BE2C (cell line): ENCODE measurements at places on chromosomes 5 and 9.
A peak's percentile ranks its signal among the peaks of the same experiment; 100 is the strongest.

DNA sequence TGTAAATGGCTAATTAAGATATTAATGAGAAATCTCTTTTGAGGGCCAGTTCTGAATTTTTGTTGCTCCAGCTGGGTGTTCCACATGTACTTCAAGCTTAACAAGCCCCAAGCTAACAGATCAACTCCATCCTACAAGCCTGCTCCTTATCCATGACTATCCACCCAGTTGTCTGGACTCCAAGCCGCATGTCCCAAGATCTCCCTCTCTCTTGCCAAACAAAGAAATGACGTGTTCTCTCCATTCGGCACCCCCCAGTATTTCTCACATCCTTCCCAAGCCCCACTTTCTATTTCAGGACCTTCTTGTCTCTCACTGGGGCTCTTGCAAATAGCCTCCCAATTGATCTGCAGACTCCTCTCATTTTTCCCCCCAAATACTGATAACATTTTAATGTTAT lies 15.8 kb upstream of the PTPN3 start:
- no peak for DNase-seq

- DNase-seq, result no peak
Measured at GRCh38 chr5:2758632-2759031, 7.2 kb upstream of the IRX2 start.

- DNase-seq, result no peak
Measured at GRCh38 chr5:179777456-179777855, 16.3 kb upstream of the LTC4S start.

GRCh38 chr9:91991721-91992341 lies 41.8 kb upstream of the ROR2 start:
- no peak for DNase-seq

DNA sequence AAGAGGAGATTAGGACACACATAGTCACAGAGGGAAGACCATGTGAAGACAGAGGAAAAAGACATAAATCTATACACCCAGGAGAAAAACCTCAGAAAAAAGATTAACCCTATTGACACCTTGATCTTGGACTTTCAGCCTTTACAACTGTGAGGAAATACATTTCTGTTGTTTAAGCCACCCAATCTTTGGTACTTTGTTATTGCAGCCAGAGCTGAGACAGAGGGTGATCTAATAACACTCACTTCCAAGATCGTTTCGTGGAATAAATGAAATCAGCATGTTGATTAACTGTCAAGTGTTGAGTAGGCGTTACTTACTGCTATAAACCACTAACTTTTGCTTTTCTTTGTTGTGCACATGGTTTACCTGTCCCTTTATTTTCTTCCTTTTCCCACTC lies 361.2 kb upstream of the RIOK2 start:
- no peak for DNase-seq

GRCh38 chr5:36596756-36597155 lies 9.7 kb upstream of the SLC1A3 start:
- no peak for DNase-seq

- DNase-seq, result no peak
Measured at GRCh38 chr5:40278881-40279280, 400.8 kb upstream of the PTGER4 start.

- DNase-seq, result no peak
Measured at GRCh38 chr5:1420211-1421195, 24.7 kb downstream of the SLC6A3 start.

DNA sequence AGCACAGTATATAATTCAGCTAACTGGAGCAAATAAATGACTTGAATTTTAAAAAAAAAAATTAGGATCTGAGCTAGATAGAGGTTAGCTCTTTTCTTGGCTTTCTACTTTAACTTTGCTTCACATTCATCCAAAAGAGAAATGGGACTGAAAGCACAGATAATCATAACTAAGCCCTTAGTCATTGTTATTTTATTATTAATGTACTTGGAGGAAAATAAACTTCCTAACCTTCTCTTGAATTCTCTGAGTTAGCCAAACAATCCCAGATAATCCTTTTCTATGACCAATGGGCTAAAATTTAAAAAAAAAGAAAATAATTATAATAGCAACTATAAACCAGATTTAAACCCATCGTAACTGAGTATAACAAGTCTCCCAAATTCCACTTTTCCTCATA lies 57.6 kb upstream of the RASA1 start:
- DNase-seq, result no peak

GRCh38 chr5:169300468-169301385 lies at the start of gene SLIT3:
Gene SLIT3, minus strand, starts transcription at chr5:169301139. Its CDS starts 430 bp downstream, at chr5:169300709.
- DNase-seq, result peak; percentile 84

DNA sequence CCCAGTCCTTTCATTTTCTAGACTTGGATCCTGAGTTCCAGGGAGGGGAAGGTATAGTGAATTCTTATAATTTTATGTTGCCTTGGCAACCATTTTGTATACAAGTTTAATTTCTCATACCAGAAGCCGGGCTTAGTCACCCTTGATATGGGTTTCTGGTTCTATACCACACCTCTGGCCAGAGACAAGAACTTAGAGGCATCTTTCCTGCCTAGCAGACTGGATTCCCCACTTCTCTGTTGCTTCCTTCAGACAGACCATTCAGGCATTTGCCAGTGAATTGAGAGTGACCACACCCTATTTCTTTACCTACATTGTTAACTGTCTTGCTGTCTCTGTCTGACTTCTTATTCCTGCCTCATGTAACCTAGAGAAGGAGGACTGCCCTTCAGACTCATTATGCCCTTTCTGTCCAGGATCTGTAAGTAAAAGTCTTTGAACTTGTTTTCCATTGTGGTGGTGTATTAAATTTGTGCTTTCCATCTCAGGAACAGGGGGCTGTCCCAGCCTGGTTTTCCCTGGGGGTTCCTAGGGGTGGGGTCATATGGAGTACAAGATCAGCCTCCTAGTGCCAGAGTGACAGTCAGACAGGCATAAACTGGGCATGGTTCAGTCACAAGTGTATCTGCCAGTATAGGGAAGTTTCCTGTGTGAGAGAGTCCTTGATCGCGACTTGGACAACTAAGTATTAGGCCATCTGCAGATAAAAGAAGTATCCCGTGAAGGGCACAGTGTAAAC lies 27.4 kb downstream of the TNFSF8 start:
- no peak for DNase-seq

GRCh38 chr5:67089200-67089725 lies 107.3 kb downstream of the CD180 start:
- peak; percentile 69 for DNase-seq

DNA sequence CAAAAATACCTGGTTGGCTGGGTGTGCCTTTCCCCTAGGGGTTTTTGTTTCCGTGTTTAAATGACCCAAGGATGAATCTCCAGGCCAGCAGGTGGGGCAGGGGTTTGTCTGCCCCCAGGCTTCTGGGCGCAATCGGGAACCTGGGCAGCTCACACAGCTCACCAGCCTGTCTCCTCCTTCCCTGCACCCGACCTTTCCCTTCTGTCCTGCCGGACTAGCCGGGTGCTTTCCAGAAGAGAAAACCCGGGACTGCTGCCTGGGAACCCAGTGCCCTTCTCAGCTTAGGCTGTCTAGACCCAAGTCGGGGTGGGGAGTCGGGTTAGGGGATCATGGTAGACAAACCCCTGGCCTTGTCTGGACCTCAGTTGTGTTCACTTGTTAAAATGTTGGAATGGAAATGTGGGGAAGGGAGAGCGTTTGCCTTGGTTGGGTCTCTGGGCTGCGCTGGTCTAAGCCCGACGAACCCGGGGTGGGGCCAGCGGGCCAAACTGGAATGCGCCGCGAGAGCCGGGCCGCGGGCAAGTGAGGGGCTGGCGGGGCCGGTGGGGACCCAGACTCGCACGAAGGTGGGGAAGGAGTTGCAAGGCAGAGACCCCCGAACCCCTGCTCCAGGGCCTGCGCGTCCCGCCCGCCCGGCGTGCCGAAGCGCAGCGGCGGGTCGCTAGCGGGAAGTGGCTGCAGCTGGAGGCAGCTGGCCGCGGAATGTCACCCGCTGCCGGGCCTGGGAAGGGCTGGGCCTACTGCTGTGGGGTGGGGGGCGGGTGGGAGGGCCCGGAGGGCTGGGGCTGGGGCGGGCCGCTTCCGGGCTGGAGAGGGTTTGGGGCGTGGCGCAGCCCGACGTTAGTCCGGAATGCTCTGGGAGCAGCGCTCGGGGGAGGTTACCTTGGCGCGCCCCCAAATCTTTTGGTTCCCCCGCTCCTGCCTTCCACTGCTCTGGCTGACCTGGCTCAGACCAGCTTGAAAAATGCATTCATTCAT lies 84.6 kb downstream of the DAB2IP start:
- no peak for DNase-seq

- no peak for DNase-seq
Measured at GRCh38 chr9:13503599-13503998, 224.1 kb upstream of the MPDZ start.

DNA sequence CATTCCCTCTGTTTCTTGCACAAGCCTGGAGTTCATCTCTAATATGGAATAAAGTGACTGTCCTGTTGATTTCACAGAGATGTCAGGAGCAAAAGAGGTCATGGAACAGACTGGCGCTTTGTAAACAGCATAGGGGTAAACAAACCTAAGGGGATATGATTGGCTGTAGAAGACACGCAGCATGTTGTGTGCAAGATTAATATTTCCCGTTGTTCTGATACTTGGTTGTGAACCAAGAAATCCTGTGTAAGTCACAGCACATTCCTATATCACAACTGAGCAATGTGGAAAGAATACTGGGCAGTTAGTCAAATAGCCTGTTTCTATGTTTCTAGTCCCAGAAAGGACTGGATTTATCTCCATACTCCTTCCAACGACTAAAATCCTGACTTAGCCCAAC lies 3.2 kb downstream of the ADAMTS12 start:
- DNase-seq, result no peak

DNA sequence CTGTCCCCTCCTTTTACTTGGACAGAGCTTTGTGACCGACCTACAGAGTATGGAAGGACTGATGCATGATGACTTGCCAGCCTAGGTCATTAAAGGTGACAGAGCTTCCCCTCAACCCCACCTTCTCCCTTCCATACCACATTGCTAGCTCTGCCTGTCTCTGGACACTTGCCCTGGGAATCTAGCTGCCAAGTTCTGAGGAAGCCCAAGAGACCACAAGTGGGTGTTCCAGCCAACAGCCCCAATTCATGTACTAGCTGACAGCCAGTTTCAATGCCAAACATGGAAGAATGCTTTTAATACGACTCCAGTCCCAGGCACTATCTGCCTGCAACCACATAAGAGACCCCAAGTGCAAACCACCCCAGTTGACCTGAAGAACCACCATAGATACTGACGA lies 477.1 kb downstream of the SPOCK1 start:
- no peak for DNase-seq
